ENCODE measurements at places on chromosomes 4 and X.

GRCh38 chrX:21812628-21813027, 26.8 kb upstream of the MBTPS2 start:
- DNase-seq: no peak

- DNase-seq: no peak
Observed at GRCh38 chrX:39125834-39126233, 324.6 kb downstream of the MID1IP1 start.

GRCh38 chr4:114161809-114162208, 182.4 kb upstream of the ARSJ start:
- DNase-seq: no peak

GRCh38 chrX:111101580-111101979, 5.6 kb downstream of the PAK3 start:
- no peak for DNase-seq

GRCh38 chr4:37389366-37389765, 144.8 kb downstream of the NWD2 start:
- DNase-seq: no peak

GRCh38 chrX:112577146-112577545, 102.6 kb downstream of the LHFPL1 start:
- DNase-seq: no peak

DNA sequence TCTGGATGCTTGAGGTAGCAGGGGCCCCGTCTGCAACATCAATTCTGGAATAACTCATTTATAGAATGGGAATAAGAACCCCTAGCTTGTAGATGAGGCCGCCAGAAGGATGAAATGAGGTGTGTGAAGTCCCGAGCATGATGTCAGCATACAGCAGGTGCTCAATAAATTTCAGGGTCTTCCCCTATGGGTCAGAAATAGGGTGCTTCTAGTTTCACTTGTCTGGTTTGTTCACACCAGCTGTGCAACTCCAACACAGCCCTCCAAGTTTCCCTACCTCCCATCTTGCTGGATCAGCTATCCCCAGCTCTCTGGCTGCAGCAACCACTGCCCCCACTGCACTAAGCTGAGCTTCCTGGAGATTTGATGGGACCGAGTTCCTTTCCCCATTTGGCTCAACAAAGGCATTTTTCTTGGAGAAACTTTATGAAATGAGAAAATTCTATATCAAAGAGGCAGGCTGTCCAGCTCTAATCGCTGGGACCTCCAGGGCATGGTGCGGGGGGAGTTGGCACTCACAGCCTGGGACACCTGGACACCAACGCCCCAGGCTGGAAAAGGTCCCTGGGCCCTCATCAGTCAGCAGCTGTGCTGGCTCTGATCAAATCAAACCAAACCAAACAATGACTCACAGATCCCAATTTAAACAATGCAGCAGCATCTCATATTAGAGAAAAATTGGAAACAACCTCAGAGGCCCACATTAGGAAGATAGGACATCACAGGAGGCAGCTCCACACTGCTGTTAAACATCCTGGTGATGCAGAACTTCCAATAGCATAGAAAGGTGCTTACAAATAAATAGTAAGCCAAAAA, 13.3 kb downstream of the SLC2A9 start:
- no peak for DNase-seq

GRCh38 chr4:10656988-10657387, 27.6 kb downstream of the CLNK start:
- DNase-seq: no peak

GRCh38 chr4:53055274-53055673, 193.2 kb downstream of the RASL11B start:
- no peak for DNase-seq

GRCh38 chr4:174120446-174121295, 162.8 kb downstream of the FBXO8 start:
- DNase-seq: peak; percentile 63

DNA sequence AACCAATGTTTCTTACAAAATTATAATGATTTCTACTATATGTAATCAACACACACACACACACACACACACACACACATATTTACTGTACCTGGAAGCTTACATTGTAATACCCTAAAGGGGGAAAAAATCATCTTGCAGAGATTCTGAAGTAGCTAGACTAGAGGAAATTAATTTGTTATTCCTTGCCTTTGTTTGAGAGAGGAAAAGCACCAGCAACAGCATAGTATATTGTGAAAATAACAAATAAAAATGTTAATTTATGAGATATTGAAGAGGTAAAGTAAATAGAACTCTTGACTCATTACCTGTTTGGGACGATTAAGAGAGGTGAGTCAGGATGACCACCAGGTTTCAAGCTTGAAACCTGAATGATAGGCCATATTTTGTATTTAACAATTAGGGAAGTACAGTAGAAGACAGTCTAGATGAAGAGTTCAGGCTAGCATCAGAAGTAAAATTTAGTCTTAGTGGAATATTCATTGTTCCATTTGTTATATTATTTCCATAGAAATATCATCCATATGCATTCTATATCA, 873.4 kb upstream of the PCDH10 start:
- DNase-seq: no peak

DNA sequence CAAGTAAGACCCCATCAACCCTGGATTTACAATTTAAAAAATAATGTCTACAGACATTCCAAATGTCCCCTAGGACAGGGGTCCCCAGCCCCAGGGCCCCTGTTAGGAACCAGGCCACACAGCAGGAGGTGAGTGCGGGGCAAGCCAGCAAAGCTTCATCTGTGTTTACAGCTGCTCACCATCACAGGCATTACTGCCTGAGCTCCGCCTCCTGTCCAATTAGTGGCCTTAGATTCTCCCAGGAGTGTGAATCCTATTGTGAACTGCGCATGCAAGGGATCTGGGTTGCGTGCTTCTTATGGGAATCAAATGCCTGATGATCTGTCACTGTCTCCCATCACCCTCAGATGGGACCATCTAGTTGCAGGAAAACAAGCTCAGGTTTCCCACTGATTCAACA, 146.1 kb downstream of the ATP10D start:
- no peak for DNase-seq

DNA sequence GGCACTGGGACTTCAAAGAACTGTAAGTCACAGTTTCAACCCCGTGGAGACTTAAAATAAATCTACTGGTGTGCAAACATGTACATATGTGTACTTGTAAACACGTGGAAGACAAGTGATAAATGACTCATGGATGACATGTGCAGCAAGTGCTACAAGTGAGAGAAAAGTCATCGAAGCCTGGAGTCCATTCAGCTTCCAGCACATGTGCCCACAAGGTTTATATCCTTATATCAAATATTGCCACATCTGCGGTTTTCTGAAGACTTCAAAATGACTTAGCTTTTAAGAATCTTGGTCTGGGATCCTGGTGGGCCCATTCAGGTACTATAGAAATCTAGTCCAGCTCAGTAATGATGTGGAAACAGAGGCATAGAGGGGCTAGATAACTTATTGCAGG, 33.0 kb upstream of the TTC29 start:
- DNase-seq: no peak

DNA sequence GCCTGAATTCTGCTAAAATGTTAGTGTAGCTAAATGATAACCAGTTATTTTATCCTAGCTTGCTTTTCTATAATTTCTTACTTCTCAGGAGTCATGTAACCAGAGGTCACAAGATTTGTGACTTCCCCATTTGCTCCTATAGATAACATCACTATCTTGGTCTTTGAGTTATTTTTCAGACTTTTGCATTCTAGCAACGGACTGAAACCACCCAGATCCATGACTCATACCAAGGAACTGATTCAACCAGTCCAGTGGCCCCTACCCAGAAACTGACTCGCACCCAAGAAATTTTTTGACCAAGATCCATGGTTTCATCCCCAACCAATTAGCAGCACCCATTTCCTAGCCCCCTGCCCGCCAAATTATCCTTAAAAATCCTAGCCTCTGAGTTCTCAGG, 50.0 kb downstream of the IQCM start:
- peak; percentile 97 for DNase-seq

DNA sequence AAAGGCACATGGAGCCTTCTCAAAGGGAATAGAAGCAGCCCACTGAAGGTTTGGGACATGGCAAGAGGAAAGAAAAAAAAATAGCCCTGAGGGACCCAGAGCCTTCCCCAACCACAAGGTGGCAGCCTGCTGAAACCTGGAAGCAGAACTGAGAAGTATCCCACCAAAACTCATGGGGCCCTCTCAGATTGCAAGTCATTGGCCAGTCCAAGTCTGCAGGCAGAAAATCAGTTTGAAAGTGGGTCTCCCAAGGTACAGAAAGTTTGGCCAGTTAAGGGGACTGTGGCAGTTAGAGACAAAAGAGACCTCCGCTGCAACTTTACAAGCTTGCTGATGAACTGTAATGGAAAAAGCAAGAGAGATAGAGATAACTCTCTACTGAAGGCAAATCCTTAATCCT, 155.8 kb downstream of the ANTXR2 start:
- peak; percentile 65 for DNase-seq

DNA sequence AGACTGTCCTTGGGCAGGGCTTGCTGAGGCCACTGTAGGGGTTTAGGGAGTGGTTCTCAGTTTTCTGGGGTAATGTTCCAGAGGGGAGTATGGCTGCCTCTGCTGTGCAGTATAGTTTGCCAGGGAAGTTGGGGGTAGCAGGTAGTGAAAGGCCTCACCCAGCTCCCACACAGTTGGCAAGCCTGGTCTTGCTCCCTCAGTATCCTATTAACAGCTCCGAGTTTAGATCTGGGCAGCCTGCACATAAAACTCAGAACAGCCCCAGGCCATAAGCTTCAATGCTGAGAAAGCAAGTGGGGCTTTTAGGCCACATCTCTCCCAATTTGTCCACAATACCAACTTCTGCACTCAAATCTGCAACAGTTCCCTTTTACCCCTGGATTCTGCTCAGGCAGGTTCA, 205.2 kb downstream of the GALNTL6 start:
- no peak for DNase-seq

DNA sequence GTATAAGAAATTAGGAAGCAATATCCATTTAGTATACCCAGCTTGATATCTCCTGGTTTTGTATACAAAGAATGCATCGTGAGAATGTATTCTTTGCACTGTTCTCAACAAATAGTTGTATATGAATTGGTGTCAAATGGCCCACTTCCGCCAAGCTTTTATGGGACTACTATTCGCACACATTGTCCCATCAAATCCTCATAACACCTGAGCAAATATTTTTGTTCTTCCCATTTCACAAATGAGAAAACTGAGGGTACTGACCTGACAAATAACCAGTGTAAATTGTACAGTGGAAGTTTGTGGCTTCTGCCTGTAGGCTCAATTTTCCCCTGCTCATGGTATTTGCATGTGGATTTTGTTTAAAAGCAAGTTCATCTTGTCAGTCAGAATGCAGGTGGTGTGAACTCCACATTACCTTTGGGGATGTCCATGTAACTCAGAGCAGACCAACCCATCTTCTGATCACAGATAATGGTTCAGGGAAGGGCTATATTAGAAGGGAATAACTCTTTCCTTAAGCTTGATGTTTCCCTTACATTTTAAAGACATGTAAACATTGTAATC, 51.5 kb upstream of the FAM241A start:
- no peak for DNase-seq

- no peak for DNase-seq
Observed at GRCh38 chr4:34469516-34469915, 1774.8 kb downstream of the ARAP2 start.

DNA sequence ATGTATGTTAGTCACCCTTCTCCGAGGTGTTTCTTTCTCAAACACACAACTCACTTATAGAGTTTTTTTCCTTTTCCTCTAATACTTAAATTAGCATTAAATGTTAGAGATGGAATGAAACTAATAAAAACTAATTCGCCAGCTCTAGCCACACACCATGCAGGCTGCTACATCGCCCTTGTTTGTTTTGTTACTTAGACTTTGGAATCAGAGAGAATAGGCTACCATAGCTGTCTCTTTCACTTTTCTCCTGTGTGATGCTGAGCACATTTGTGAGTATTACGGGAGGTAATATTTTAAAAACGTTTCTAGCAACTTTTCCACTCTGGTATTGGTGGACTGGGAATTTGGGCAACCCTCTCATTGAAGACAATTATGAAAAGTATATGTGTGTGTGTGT, 43.5 kb downstream of the ESX1 start:
- DNase-seq: no peak

DNA sequence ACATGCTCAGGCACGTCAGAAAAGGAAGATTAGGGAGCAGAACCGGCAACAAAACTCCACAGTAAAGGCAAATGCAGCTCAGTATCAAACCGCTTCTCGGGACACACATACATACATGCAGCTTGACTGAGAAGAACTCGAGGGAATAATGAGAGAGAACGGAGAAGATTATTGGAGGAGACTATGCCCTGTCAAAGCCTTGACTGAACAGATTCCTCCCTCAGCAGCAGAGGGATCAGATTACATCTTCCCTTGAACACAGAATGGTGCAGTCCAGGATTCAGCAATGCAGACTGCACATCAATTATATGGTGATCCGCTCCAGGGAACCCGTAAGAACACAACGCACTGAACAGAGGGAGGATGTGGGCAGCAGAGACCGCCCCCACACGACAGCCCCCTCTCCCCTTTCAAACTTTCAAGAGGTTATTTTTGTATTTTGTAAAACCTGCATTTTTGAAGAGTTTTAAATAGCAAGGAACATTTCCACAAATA, 183.2 kb downstream of the FBXW7 start:
- peak; percentile 18 for DNase-seq

GRCh38 chrX:15854080-15854655, 445 bp downstream of the AP1S2 start:
- DNase-seq: no peak

DNA sequence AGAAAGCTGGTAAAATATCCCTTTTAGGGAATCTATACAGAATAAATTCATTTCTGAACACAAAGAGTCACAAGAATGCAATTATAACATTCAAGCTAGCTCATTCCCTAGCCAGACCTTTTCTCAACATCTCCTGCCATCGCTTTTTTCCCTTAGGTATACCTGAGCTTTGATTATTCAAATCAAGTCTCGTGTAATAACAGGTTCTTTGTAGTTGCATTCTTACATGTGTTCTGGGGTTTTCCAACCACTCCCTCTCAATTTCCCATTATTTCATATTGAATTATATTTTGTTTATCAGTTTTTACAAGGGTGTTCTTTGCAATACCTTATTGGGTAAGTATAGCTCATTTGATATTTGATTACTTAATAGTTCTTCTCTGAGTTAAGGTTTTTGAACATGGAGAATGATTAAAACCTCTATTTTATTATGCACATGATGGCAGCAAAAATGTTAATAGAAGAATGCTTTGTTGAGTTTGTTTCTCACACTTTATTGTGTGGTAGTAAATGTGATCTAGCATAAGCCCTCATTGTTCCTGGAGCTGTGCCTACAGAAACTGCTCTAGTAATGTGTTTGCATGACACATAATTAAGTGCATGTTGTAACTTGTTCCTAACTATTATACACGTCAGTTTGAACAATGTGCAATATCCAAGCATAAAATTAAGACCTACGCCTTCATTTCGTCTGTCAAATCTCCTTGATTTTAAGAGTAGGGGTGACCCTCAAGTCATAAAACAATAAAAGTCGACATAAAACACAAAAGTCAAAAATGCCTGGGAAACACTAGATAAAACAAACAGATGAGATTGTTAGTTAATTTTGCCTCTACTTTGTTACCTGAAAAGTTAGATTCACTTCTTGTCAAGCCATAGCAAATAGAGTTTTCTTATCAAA, 124.0 kb upstream of the POF1B start:
- DNase-seq: no peak

GRCh38 chr4:7892212-7893019, 47.2 kb downstream of the AFAP1 start:
- DNase-seq: no peak

GRCh38 chrX:85977218-85977617, 70.1 kb downstream of the CHM start:
- peak; percentile 26 for DNase-seq
